Thoracic aorta (tissue), 2 donors: ENCODE measurements at places on chromosomes 12 and 14. TPM values are rescaled to one million over a fixed set of nuclear protein-coding genes. Genes with fewer than 3 reads are reported as not detected.

The HVCN1 gene
- 14.5 TPM for total RNA-seq

The COCH gene
- total RNA-seq: 1.5 TPM

GRCh38 chr12:130715150-130715997 is 725 bp downstream of the RIMBP2 start:
- DNase-seq: no peak

The RPGRIP1 gene
- not detected for total RNA-seq

- DNase-seq: no peak
Measured at GRCh38 chr12:127489061-127489460, 777.9 kb upstream of the TMEM132C start.

The USP44 gene
- total RNA-seq: 0.54 TPM

DNA sequence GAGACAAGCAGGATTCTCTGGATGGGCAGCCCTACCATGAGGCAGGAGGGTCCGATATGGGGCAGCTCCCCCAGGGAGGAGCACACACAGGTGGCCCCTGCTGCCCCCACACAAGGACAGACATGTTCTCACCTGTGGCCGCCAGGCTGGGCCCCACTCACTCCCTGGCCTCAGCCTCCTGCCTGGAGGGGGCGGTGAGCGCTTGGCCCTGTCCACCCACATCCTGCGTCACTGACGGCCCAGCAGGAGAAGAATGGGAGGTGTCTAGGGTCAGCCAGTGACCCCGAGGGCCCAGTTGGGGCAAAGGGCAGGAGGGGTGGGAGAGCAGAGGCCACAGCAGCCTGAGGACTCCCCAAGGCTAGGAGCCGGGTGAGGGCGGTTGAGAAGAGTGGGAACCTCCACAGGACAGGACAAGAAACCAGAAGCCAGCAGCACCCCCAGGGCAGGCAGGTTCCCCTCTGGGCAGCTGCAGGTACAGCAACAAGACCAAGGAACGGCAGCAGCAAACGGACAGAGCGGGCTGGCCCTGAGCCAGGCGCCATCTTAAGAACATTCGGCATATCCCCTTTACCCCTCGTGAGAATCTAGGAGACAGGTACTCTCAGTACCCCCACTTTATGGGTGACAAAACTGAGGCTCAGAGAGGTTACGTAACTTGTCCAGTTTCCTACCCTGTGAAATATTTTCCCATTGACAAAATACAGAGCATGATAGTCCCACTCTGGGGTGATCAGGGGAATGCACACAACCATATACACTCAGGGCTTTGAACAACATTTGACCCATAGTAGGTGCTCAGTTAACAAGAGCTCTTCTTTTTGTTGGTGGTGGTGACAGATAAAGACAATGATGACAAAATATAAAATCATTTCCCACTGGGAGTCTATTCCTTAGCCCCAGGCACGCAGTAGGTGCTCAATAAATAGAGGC is 74.3 kb downstream of the NCOR2 start:
- DNase-seq: no peak
